ENCODE measurements at places on chromosomes 11 and 22.

DNA sequence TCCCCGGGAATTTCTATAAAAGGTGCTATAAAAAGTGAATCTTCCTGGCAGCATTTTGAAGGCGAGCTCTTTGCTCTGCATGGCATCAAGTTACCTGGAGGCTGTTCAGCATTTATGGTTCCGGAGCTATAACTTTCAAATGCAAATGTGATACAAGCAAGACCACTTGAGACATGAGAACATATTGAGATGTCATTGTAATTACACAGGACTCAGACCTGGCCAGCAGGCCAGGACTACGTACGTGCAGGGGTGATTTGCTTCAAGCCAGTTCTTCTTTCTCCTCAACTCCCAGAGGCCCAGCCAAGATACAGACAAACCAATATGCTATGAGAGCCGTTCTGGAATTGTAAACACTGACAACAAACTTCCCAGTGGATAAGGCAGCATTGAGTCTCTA, 227.4 kb upstream of the FAT3 start:
- DNase-seq, result no peak

GRCh38 chr11:63536669-63537292, at the start of gene PLAAT4:
PLAAT4 (plus strand) TSS chr11:63536808; CDS start chr11:63536869, 61 bp downstream.
- DNase-seq, result no peak

GRCh38 chr22:31049815-31050420, 31.2 kb upstream of the SMTN start:
- DNase-seq, result no peak

DNA sequence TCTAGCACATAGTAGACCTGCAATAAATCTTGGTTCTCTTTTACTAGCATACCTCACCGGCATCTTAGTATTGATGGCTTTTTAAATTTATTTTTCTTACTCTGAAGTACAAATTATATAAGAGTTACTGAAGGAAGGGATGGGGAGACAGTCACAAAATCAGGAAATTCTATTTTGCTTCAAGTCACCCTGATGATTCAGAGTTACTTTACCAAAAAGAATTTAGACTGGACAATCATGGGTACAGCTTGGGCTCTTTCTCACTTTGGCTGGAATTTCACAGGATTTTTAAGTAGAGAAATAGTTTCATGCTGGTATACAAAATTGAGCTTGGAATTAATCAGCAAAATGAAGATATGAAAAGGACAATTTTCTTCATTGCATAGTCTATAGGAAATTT, 919.2 kb downstream of the METTL15 start:
- DNase-seq, result no peak

DNA sequence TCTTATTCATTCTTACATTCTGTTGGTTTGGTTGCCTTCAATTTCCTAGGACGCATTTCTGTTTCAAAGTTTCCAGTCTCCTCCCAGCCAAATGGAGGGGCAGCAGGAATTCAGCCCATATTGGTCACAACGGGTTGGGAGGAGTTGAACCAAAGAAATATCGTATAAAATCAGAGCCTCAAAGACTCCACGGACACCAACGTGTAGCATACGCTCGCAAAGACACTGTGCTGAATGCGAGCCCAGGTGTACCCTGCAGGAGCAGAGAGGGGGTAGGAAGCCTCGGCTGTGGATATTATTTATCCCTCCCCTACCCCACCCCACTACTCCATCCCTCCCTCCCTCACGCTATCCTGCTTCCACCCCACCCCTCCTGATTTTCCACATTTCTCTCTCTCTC, 15.5 kb upstream of the CCND1 start:
- DNase-seq, result no peak

Data from activated gamma-delta T cell treated with Interleukin-2 at 50 U/mL for 16 hours (primary cell).